ENCODE measurements at places on chromosomes 12 and 14.

DNA sequence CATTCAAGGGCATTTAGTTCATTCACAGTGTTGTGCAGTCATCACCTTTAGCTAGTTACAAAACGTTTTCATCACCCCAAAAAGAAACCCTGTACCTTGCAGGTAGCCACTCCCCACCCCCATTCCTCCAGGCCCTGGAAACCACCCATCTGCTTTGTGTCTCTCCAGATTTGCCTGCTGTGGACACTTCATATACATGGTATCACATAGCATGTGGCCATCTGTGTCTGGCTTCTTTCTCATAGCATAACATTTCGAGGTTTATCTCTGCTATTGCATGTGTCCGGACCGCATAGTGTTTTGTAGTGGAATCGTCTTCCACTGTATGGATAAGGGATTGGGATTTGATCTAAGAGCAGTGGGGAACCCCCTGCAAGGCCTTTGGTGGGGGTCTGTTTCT is 143.1 kb downstream of the AACS start:
- DNase-seq = no peak

- no peak for DNase-seq
Measured at GRCh38 chr14:50839691-50840090, 8.7 kb upstream of the NIN start.

DNA sequence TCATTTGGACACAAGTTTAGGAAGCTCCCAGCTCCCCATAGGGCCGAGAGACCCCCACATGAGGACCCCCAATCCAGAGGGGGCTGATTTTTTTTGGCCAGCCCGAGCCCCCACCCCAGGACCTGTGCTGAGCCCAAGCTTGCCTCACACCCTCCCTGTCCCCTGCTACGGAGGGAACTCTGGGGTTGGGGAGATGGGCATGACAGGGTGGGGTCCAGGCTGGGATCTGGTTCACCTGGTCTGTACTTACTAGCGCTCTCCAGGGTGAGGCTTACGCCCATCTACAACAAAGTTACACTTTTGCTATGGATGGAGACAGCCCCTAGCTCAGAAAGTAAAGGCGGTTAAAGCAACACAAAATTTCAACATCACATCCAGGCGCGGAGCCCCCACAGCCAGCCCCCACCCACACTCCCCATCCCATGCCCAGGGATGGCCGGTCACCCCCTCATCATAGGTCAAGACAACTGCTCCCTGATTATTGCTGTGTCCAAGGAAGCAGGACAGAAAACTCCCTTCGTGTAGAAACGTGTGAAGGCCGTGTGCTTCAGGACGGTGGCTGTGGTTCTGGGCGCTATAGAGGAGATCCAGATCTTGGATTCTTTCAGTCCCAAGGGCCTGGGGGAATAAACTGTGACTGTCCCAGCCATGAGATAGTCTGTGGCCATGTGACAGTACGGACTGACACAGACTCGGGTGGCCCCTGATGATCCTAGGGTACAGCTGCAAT is 10.7 kb downstream of the SLC25A29 start:
- no peak for DNase-seq

- DNase-seq = no peak
Measured at GRCh38 chr12:14883686-14884085, 2.0 kb downstream of the MGP start.

Data from stimulated activated naive B cell treated with anti-CD40 and anti-IgM and Interleukin-4, amounts not matched to agents 10 μg/mL and 1 μg/mL and 100 μg/mL, for 72 hours (primary cell).